HTR-8/SVneo (cell line): ENCODE measurements at places on chromosomes 13 and 19.
A peak's percentile ranks its signal among the peaks of the same experiment; 100 is the strongest.

DNA sequence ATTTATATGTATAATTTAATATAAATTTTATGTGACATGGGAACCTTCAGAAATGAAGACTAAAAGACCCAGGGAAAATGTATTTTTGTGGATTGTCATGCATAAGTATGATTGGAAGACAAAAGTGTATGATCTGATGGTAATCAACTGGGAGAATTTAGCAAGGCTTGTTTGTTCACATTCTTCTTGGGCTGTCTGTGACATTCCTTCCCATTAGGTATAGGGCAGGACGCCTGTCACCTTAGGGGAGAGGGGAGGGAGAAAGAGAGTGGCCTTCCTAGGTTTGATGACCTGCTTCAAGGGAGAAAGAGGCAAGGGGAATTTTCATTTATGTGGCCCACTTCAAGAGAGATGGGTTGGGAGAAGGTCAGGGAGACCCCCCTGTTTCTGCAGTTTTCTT, 22.4 kb downstream of the PIBF1 start:
- DNase-seq: no peak

- DNase-seq: no peak
Measured at GRCh38 chr19:3094601-3095440, 659 bp downstream of the GNA11 start.

DNA sequence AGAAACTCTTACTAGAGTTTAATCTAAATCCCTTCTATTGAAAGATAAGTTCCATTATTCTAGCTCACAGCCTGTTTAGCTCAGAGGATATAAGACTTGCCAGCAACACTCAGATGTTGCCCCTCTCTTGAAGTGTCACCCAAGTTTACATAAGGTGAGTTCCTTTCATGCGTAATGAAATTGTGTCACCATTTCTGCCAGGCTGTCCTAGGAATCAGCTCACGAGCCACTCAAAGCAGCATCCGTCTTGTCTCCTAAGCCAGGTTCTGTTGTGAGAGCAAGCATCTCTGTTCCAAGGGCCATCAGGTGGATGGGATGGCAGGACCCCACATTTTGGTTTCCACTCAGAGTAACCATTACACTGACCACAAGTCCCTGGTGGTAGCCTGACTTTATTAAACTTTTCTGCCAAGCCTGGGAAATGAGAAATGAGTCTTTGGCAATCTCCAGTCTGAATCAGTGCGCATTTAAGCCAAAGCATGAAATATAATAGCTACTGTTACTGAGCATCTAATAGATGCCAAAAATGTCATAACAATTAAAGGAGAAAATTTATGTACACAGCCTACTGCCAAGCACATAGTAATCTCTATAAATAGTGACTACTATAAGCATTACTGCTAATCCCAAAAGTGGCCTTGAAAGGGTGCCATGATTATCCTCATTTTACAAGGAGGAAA, 179.6 kb upstream of the MIR17HG start:
- no peak for DNase-seq

DNA sequence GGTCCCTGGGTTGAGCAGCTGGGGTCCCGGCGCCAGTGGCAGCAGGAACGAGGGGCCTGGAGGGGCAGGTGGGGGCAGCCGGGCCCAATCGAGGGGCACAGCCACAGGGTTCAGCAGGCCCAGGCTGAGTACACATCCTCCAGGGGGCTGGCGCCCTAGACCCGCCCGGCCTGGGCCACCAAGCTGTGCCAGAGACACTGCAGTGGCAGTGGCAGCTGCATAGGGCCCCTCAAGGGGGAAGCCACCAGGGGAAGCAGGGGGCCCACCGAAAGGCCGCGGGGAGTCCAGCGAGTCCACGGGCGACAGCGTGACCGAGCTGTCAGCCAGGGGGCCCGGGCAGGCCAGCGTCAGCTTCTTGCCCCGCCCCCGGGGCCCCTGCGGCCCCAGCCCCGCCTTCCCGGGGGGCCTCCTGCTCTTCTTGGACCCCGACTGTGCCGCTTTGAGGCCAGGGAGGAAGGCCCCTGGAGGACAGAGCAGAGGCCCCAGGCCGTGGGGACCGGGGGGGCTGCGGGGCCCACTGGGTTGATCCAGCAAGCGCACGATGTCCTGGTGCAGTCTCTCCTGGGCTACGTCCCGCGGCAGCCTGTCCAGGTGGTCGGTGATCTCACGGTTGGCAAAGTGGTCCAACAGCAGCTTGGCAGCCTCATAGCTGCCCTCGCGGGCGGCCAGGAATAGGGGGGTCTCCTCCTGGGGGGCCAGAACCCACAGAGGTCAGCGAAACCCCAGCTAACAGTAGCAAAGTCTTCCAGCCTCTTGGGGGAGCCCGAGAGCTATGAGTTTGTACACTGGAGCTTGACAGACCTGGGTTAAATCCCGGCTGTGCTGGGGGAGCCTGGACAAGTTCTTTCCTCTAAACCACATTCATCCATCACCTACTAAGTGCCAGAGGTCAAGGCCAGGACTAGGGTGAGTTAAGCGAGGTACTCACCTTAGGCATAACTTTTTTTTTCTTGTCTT, 39.5 kb downstream of the NOTCH3 start:
- DNase-seq: peak; percentile 57

DNA sequence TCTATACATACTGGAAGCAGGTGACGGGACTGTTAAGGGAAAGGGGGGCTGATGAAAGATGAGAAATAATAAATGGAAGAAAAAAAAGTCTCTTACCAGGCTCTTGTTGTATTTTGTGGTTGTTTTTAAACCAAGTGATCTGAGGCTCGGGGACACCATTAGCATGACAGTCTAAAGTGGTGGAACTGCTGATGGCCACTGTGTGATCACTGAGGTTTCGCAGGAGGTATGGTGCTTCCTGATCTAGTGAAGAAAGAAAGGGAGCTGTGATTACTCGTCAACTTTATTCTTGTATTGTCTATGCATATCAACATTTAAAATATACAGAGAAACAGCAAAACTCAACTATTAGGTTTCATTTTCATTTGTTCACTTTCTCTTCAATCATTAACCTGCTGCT, 110.1 kb downstream of the FLT1 start:
- no peak for DNase-seq

DNA sequence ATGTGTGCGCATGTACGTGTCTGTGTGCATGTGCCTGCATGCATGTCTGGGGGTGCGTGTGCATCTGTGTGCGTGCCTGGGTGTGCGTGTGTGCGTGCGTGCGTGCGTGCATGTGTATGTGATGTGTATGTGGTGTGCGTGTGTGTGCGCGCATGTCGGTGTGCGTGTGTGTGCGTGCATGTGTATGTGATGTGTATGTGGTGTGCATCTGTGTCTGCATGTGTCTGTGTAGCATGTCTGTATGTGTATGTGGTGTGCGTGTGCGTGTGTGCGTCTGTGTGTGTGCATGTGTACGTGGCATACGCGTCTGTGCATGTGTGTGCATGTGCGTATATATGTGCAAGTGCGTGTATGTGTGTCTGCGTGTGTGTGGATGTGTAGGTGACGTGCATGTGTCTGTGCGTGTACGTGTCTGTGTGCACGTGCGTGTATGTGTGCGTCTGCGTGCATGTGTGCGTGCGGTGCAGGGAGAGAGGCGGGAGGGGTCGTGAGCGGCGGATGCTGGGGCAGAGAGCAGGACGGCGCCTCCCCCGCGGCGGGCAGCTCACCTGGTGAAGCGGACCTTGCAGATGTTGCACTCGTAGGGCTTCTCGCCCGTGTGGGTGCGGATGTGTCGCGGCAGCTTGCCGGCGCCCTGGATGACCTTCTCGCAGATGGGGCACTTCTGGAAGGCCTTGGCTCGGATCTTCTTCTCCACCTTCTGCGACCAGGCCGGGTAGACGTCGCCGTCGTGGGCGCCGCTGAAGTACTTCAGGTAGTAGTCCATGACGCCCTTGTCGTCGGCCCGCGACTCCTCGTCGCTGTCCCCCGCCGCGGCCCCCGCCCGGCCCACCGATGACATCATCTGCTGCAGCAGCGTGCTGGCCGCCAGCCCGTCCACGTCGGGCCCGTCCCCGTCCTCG, 13.0 kb downstream of the ZBTB7A start:
- no peak for DNase-seq

DNA sequence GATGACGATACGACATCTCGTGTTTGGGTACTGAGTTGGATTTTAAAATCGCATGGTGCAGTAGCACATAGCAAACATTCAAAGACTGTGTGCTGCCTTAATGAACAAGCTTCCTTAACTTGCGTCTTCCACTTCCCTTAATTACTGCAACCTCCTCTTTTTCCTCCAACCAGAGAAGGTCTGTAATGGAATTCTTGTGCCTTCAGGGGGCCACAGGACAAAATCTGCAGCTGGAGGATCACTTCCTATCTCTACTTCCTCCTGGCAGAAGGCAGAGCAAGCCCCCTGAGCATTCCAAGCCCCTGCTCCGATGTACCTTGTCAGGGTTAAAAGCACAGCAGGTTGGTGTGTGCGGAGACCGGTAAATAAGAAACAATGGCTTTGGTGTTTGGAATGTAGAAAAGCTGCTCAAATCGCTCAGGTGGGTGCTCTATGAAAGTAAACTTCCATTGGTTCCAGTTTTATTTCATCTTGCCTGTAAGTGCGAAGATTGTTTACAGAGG, 151.3 kb upstream of the UQCRFS1 start:
- DNase-seq: no peak

DNA sequence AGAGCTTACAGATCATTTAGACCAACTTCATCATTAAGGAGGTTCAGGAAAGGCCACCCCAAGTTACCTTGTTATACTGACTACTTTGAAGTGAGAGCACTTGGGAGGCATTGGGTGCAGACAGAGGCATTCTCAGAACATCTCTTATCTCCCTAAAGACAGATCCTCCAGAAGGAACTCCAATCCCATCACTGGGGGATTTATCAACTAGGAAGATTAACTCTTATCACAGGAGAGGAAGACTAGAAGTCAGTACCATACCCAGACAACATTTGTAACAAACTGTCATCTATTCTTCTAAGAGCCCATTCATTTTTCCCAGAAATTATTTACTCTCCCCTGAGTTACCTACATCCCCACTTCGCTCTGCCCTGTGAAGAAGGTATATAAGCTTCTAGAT, 5.8 kb upstream of the RFXAP start:
- no peak for DNase-seq

DNA sequence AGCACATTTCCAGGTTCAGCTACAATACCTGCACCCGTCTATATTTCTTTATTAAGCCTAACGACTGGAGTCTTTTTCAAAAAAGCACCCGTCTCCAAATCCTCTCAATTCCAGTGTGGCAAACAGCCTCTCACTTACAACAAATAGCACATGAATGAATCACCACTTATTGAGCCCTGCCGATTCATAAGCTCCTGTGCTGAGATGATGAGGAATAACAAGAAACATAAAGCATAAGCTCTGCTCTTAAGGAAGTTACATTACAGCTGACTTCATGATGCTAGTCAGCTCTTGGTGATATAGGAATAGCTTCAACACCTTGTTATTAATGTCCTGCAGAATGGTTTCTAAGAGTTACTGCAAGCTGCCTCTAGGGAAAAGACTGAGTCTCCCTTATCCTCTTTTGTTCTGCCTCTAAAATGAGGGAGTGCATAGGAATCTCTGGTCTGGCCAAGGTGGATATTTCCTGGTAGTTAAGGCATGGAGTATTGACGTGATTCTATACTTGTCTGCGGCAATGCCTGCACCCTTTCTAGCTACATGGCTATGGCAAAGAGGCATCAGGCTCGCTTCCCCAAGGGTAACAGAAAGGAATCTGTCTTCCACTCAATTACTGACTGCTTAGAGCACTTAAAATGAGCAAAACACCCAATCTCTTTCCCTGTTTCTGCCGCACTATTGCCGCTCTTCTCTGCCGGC, 195.7 kb downstream of the KLF12 start:
- peak; percentile 40 for DNase-seq

DNA sequence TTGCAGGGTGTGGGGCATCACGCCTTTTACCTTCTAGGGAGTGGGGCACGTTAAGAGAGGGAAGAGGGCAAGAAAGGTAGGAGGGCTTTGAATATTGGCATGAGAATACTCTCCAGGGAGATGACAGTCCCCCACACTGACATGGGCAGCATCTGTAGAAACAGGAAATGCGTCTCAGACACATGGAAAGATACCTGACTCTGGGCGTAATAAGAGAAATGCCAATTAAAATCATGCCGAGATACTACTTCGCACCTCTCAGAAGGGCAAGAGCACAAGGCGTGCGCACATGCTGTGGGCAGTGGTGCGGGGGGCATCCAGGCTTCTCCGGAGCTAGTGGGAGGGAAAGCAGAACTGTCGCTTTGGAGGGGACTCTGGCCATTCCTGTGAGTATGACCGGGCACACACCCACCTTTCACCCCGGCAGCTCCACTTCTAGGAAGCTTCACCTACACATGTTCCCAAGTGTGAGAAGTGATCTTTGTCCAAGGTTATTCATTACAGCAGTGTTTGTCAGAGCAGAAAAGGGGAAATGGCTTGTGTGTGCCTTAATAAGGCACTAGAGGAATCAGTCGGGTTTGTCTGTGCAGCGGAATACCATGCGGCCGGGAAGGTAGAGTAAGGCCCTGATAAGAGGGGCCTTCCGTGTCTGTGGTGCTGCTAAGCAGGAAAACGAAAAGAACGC, 99.5 kb downstream of the SIPA1L3 start:
- DNase-seq: no peak

DNA sequence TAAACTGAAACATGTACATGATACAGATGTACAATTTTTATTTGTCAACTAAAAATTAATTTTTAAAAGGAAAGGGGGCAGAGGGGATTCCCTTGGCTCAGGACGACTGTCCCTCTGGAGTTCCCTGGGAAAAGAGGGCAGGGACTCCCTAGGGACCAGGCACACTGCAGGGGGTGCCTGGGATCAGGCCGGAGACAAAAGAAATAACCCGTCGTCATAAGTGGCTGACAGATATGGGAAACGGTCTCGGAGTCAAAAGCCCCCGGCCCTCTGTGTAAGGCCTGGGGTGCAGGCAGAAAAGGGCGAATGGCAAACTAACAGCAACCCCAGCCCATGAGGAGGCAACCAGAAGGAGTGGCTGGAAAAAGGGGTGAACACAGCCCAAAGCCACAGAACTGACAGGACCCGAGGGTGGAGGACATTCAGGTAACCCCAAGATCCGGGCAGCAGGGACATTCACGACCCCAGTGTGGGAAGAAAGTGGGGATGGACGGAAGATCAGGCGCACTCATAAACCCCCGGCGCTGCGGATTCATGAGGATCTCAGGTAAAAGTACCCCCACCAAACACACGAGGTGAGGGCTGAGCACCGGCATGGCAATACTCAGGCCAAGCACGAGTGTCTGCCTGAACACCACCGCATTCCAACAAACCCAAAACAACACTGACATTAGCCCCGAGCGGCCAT, 6.7 kb downstream of the MLLT1 start:
- no peak for DNase-seq

- DNase-seq: no peak
Measured at GRCh38 chr13:88235441-88235840, 564.3 kb downstream of the SLITRK5 start.

DNA sequence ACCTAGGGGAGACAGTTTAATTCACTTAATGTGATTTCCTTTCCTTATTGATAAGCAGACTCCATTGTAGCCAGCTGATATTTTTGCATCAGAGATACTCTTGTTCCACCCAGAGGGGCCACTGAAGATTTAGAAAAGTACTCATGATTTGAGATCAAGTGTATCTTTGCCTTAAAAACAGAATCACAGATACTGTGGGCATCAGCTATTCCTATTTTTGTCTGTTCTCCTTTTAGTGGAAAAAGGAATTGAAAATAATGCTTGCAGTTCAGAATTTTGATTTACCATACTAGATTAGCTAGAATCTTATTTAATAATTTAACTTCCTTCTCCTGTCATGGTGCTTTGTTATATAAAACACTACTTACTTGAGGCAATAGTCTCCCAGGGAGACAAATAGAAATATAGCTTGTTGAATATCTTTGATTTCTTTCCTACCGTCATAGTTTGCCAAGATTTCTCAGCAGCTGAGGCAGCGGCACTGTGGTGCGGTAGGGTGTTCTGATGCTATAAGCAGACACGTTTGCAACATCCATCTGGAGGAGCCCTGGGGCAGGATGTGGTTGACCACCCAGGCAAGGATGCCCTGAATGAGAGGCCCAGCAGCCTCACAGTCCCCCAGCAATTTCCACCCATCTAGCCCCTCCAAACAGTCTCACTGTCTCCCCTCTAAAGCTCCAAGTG, 47.0 kb upstream of the RAP2A start:
- DNase-seq: no peak
